Bronchial epithelial cell (primary cell): ENCODE measurements at places on chromosomes 2 and 18.

- DNase-seq, result peak; percentile 4
Measured at GRCh38 chr2:98253461-98254070, 92.7 kb upstream of the CNGA3 start.

DNA sequence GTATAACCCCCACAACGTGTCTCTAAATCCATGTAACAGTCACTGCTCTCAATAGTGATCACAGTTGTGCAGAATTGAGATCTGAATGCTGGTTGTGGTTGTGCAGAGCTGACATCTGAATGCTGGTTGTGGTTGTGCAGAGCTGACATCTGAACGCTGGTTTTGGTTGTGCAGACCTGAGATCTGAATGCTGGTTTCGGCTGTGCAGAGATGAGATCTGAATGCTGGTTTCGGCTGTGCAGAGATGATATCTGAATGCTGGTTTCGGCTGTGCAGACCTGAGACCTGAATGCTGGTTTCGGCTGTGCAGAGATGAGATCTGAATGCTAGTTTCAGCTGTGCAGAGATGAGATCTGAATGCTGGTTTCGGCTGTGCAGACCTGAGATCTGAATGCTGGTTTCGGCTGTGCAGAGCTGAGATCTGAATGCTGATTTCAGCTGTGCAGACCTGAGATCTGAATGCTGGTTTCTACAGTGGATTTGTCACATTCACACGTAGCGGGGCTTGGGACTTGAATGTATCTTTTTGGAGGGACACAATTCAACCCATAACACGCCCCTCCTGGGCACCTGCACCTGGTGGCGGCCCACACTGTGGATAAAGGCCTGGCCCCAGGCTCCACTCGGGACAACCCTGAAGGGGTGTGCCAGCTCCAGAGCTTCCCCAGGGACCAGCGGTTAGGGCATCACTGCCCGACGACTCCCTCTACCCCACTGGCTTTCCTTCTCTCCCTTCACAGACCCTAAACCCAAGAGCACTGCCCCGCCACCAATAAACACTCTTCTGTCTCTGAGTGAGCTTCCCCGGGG lies 51.1 kb upstream of the SLC66A3 start:
- no peak for DNase-seq

- no peak for DNase-seq
Measured at GRCh38 chr2:189876271-189876670, 92.0 kb downstream of the PMS1 start.

GRCh38 chr2:200728630-200729029 lies 83.1 kb upstream of the BZW1 start:
- DNase-seq, result peak; percentile 72

DNA sequence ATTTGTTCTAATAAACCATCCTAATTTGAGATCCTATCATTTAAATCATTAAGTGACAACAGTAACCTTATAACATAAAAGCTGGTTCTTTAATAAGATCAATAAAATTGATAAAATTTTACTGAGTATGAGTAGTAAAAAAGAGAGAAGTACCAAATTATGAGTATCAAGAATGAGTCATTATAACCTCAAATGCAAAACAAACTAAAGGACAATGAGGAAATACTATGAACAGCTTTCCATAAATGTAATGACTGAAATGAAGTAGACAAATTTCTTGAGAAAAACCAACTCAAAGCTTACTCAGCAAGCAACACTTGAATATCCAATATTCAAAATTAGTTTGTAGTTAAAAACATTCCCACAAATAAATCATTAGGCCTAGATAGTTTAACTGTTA lies 433.0 kb downstream of the ZEB2 start:
- peak; percentile 63 for DNase-seq

- no peak for DNase-seq
Measured at GRCh38 chr2:186977433-186978045, 128.6 kb upstream of the ZSWIM2 start.

GRCh38 chr2:122001441-122001874 lies 246.0 kb downstream of the TSN start:
- DNase-seq, result no peak

DNA sequence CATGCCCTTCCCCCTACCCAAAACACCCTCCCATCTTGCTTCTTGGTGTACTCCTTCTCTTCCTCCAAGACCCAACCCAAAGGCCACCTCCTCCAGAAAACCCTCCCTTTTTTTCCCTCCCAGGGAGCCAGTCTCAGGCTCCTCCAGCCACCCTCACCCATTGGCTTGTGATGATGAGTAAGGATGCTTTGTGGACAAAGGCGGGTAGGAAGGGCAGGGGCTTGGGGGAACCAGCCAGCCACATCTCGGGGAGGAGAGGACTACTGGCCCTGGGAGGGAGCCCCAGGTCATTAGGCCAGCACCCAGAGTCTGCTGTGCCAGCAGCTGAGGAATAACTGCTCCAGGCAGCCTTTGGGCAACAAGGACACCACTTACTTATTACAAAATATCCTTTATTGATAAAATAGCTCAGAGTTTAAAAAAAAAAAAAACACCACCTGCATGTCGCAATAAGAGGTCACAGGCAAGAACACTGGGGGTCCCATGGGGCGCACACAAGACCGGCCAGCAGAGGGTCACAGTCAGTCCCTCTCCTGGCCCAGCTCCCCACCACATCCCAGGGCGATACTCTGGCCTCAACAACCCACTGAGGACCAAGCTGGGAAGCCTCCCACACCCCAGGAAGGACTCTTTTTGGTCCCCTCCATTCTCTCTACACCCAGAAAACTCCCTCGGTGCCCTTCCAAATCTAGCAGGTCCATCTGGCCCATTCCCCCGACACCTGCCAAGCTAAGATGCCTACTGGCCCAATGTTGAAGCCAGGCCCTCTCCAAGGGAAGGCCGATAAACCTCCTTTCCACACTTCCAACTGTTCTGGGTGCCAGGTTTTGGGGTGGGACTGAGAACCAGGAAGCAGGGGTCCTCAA lies 3.6 kb downstream of the ADRA2B start:
- DNase-seq, result no peak

DNA sequence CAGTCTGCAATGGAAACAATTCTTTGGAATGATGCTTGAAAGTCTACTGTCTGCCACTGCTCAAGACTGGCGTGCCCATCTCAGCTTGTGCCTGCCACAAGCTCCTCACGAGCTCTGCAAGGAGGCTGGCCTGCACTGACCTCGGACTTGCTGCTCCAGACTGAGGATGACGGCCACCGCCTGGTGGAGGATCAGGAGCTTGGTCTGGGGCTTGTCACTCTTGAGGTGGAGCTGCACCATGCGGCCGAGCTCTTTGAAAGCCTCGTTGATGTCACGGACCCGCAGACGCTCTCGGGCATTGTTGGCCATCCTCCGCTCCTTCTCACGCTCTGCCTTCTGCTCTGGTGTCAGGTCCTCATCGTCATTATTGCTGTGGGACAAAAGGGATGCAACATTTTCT lies 269.4 kb upstream of the CCDC68 start:
- DNase-seq, result no peak

GRCh38 chr2:195319548-195320412 lies 337.2 kb upstream of the SLC39A10 start:
- peak; percentile 41 for DNase-seq

- DNase-seq, result no peak
Measured at GRCh38 chr2:64605991-64606478, 47.7 kb downstream of the SERTAD2 start.

DNA sequence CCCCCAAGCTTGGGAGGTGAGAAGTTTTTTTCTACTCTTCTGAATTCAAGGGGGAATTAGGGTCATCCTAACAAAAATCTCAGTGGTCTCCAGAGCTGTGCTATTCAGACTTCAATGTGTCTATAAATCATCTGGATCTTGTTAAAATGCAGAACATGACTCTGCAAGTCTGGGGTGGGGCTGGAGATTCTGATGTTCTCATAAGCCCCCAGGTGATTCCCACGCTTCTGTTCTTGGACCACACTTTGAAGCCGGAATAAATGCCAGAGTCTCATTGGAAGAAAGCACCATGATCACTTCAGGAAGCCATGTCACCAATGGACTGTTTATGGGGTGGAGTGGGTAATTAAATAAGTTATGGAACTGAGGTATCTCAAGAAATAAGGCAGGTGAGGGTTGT lies 22.2 kb upstream of the SLC16A14 start:
- DNase-seq, result peak; percentile 43

GRCh38 chr2:188318161-188318749 lies 26.6 kb downstream of the GULP1 start:
- DNase-seq, result no peak

- no peak for DNase-seq
Measured at GRCh38 chr2:88372042-88372441, 80.5 kb downstream of the FOXI3 start.

DNA sequence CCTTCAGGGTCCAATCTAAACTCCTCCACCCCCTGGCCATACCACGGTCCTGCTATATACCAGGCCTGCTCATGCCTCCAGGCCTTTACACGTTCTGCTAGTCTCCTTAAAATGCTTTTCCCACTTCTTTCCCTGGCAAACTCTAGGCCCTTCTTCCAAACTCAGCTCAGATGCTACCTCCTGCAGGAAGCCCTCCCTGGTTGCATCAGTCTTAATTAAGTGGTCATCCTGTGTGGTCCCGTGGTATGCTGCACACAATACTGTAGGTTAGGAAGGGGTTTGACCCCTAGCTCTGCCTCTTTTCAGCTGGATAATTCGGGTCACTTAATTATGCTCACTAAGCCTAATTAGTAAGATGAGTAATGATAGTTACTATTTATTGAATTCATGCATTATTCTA lies 85.9 kb upstream of the SP3 start:
- no peak for DNase-seq

DNA sequence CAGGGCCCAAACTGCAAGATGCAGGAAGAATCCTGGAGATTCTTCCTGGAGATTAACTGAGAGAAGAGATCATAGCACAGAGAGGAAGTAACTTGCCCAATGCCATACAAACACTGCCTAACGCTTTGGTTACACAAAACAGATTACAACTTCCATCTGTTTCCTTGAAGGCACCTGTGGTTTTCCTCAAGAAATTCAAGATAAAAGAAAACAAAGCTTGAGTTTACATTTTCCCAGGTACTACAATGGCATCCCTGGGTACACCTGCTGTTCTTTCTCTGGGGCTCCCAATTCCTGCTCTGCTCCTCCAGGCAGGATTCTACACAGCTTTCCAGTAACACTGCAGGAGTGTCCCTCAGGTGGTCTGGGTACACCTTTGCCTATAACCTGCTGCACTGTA lies 781.9 kb upstream of the ID2 start:
- DNase-seq, result no peak

GRCh38 chr2:239950144-239951128 lies 74.7 kb downstream of the NDUFA10 start:
- no peak for DNase-seq

DNA sequence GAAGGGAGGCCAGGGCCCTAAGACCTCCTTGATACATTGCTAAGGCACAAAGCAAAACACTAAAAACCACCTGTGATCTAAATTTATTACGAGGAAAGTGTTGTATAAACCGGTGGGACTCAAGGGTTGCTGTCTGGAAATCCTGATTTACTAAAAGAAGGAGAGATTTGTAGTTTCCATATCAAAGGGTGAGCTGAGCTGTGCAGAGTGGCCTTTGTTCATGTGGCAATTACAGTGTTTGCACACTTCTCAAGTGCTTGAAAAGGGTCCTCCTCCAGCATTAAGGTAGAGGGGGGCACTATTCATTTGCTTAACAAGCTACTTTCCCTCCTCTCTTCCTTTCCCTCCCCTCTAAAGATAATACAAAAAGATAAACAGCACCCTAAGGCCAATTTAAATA lies 30.5 kb upstream of the ITGA4 start:
- DNase-seq, result no peak

GRCh38 chr18:8435376-8435775 lies 173.9 kb upstream of the RAB12 start:
- no peak for DNase-seq

DNA sequence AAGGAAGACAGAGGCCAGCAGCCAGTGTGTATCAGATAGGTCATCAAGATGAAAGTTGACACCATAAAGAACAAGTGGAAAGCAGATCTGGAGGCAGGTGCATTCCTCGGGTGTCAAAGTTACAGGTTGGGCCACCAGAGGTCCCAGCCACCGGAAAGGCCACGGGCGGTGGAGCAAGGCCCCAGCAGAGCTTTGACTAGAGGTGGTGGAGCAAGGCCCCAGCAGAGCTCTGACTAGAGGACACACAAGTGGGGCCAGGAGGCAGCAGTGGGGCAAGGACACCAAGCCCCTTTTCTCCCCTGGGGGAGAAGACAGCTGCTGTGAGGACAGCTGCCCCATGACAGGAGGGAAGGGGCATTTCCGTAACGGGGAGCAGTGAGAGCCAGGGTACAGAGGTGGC lies 115.1 kb downstream of the GYPC start:
- no peak for DNase-seq

- no peak for DNase-seq
Measured at GRCh38 chr2:182090486-182090885, 104.8 kb downstream of the PPP1R1C start.

DNA sequence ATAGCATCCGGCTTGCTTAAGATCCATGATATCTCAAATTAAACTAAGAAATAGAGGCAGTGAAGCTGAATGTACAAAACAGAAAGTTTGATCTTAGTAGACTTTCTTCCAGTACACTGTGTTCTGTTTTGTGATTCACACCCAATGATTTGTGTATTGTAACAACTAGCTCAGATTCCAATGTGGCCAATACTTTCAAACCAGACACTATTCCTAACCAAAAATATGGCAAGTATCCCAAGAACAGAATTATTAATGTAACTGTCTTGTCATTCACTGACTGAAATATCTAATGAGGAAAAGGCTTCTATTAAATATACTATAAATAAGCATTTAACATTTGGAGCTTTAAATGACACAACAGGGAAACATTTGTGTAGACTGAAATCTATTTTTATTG lies 299.1 kb downstream of the NRXN1 start:
- no peak for DNase-seq

GRCh38 chr2:121128741-121129659 lies 156.0 kb downstream of the TFCP2L1 start:
- peak; percentile 67 for DNase-seq

- DNase-seq, result no peak
Measured at GRCh38 chr2:9678544-9678943, 47.7 kb upstream of the YWHAQ start.

DNA sequence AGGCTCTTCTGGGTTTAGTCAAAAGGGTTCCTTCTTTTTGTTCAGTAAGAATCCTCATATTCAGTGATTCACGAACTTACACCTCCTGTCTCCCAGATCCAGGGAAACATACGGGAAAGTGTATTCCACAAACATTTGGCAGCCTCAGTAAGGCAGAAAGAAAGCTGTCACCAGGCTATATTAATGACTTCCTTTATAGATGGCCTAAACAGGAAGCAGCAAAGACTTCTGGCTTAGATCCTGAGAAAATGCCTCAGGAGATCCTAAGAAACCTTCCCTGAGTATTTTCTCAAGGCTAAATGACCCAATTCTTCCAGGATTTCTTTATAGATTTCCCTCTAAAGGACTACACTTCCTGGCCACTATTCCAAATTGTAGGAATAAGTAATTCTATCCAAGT lies 1995.5 kb upstream of the CELF4 start:
- DNase-seq, result no peak

DNA sequence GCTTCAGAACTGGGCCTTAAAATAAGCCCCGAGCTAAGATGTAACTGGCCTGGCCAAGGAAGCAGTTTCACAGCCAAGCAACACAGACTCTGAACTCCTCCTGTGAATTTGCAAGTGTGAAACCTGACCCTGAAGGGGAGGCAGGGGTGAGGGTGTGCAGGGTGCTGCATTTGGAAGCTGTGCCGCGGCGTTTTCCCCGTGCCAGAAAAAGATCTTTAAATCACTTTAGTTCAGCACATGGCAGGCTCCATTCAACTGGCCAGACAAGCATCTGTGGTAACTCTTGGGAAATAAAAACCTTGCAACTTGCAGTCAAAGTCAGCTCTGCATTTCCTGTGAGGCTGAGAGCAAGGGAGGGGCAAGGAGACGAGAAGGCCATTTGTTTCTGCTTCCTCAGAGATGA lies 209.3 kb upstream of the SOX11 start:
- DNase-seq, result no peak

GRCh38 chr2:191907091-191907490 lies 60.2 kb upstream of the CAVIN2 start:
- DNase-seq, result peak; percentile 58
